Fibroblast of skin of left quadriceps (primary cell): ENCODE measurements at places on chromosomes 16 and 17.

DNA sequence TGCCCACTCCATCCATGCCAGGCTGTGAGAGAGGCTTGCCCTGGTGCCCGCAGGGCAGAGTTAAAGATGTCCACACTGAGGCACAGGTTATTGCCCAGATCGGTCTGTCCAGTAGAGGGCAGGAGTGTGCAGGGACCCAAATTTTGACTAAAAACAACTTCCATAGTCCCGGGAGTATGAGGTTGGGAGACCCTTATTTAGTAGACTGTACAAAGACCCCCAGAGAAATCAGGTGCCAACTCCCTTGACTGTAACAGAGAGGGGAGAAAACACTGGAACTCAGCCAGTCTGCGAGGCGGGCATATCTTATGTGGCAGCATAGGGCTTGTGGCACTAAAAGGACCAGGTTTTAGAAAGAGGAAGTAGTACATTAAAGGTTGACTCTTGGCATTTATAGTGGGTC is 43.4 kb downstream of the HNF1B start:
- no peak for DNase-seq

DNA sequence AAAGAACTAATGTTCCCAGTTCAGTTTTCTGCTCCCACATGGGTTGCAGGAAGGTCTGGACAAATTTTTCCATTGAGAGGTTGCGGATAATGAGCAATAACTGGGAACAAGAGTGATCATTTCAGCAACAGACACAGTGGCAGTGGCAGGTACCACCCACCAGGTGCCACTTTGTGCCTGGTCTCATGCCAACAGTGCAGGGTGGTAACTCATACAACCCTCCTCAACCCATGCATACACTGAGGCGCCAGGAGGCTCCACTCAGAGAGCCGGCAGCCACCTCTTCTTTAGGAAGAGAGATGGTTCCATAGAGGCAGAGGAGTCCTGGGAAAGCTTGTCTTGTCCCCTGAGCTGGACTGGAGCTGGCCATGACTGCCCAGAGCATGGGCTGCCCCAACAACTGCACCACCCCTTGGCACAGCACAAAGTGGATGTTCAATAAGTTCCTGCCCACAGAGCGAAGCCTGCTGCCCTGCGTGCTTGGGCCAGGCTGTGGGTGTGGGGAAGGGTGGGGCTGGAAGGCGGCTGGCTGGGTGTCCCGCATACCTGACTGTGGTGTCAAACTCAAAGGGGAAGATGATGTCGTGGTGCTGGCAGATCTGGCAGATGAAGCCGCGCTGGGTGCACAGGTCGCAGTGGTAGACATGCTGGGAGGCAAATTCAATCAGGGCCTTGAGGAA is 6.4 kb upstream of the ARHGAP27 start:
- DNase-seq = no peak

GRCh38 chr17:27083408-27084185 is 210.3 kb upstream of the WSB1 start:
- DNase-seq = no peak

- no peak for DNase-seq
Observed at GRCh38 chr17:65035191-65035590, 21.3 kb downstream of the GNA13 start.

DNA sequence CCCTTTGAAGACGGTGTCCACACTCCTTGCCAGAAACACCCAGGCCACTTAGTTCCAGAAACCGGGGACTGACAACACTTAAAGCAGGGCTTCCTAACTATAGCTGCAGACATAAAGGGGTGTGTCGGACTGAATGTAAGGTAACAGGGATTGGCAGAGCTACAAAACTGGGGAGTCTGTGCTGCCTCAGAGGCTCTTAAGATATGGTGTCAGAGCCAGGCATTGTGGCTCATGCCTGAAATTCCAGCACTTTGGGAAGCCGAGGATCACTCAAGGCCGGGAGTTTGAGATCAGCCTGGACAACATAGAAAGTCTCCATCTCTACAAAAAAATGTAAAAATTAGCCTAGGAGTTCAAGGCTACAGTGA is 14.2 kb upstream of the NLRC3 start:
- no peak for DNase-seq

DNA sequence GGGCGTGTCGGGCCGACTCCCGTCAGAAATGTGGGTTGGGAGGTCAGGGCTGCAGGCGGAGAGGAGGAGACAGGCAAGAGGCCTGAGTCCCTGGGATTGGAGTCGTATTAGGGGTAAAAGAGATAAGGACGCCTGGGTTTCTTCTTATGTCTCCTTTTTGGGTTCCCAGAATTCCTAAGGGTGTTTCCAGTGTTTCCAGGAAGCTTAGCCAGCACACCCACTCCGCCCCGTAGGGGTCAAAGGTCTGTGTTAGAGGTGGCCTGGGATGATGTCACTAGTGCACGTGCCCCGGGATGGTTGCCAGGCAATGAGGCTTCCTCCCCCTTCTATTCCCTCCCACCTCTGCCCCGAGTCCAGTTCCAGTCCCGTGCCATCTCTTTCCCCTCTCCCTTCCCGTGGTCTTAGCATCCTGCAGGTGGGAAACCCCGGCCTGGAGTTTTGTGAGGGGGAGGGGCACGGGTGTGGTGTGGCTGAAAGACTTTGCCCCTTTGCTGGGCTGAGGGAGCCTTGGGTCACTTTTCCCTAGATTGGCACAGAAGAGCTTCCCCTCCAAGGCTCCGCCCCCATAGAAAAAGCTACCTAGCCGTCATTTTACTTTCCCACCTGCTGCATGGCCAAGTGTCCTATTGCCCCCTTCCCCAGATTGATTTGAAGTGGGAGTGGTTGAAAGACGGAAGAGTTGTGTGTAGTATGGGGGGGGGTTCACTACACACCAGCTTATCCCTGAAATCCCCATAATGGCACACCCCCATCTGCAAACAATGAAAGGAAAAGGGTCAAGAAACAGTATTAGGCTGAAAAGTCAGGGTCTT is 2.8 kb downstream of the KDM6B start:
- peak; percentile 83 for DNase-seq
